Mammary microvascular endothelial cell (primary cell): ENCODE measurements at places on chromosomes 12 and 14. TPM values are rescaled to one million over a fixed set of nuclear protein-coding genes. Genes with fewer than 3 reads are reported as not detected.

The IFNG-AS1 gene
- total RNA-seq, result not detected in 2 replicates

The MEG3 gene
- 4.1 and 5.6 TPM in 2 replicates for total RNA-seq

The RAD51AP1 gene
- 27.8 and 28.1 TPM in 2 replicates for total RNA-seq

The SMIM41 gene
- not detected in 2 replicates for total RNA-seq

The ACOT4 gene
- 0.80 and 1.4 TPM in 2 replicates for total RNA-seq

The CLMN gene
- 1.3 and 1.8 TPM in 2 replicates for total RNA-seq
